ENCODE measurements at places on chromosomes 6 and 20.
A peak's percentile ranks its signal among the peaks of the same experiment; 100 is the strongest.

DNA sequence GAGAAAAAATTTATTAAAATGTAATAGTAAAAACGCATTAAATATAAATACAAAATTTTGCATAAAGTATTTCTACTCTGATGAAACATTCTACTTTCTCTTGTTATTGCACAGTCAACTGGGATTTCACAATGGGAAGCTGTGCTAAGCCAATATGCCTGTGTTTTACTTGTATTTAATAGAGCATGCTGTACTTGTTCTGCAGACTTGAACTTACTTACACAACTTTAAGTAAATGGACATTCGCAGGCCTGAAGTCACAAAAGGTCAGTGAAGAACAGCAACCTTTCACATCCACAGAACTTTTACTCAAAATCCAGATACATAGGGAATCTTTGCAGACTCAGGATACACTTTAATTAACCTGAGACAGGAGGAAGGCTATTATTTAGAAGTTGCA is 409.5 kb downstream of the BTBD3 start:
- no peak for DNase-seq

- no peak for DNase-seq
Measured at GRCh38 chr20:32991792-32992641, 12.2 kb downstream of the SUN5 start.

DNA sequence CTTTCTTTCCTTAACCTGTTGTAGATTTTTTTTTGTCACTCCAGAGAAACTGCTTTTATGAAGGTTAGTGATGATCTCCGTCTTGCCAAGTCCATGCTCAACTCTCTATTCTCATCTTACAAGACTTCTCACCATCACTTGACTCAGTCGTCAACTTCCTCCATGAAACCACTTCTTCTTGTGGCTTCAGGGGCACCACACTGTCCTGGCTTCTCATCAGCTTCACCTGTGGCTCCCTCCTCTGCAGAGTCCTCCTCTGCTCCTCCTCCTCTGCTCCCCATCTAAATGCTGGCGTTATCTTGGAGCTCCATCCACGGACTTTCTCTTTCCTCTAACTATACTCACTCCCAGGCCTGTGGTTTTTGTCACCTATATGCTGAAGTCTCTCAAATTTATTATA is 187.5 kb downstream of the BACH2 start:
- no peak for DNase-seq

- DNase-seq: no peak
Measured at GRCh38 chr20:32446301-32447100, 88.4 kb downstream of the ASXL1 start.

DNA sequence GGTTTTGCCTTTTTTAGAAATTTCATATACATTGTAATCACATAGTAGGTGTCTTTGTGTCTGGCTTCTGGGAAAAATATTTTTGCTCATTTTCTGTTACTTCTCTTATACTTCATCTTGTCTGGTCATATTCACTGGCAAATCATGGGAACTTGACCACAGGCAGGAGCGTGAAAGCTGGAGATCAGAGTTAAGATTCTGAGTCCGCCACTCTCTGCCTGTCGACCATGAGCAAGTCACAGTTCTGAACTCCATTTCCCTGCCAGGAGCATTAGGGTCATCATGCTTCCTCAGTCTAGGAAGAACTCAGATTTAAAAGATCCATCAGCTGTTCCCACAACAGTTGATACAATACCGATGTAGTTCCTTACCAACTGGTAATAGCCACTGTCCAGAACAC is 12.4 kb upstream of the SCGN start:
- DNase-seq: no peak

DNA sequence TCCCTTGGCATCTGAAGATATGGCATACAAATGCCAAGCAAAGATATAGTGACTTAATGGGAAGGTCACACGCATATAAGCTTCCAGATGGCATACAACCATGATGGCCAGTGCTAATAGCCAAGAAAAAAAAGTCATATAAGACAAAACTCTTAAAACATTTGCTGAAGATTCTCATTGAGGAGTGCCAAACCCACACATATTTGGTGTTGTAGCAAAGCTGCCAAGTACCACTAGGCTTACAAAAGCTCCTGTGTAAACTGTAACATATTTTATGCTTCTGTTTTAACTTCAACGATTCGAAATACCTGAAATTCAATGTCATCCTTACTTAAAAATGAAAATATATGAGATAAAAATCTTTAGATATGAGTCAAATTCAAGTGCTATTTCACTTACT is 123.0 kb downstream of the HMGCLL1 start:
- no peak for DNase-seq

GRCh38 chr20:58994390-58995159 is 12.5 kb downstream of the CTSZ start:
- DNase-seq: no peak

GRCh38 chr20:51592564-51592963 is 50.0 kb upstream of the NFATC2 start:
- DNase-seq: no peak

- DNase-seq: peak; percentile 58
Measured at GRCh38 chr6:127515234-127515793, 3.8 kb downstream of the MTCL3 start.

DNA sequence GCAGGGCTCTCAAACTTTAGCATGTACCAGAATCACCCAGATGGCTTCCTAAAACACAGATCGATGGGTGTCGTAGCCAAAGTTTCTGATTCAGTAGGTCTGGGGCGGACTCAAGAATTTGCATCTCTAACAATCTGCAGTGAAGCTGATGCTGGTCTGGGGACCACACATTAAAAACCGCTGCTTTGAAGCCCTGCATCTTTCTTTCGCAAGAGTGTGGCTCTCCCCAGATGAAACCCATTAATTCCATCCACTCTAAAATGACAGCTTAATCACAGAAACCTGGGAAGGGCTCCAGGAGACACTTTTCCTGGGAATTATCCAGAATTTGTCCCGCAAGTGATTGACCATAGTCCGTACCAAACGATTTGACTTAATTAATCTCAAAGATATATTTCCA is 319.8 kb upstream of the PLCB4 start:
- DNase-seq: peak; percentile 47

DNA sequence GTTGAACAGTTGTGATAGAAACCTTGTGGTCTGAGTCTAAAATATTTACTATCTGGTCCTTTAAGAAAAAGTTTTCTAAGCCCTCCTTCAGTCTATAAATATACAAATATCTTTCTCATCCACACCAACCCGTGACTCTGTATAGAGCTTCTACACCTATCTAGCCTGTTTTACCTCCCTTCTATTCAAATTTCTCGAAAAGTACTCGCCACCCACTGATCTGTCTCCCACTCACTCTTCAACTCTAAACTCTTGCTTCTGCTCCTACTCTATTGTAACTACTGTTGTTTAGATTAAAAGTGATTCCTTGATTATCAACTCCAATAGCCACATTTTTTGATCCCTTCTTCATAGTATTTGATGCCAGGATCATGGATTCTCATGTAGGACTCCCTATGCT is 329.4 kb upstream of the MAN1A1 start:
- no peak for DNase-seq

DNA sequence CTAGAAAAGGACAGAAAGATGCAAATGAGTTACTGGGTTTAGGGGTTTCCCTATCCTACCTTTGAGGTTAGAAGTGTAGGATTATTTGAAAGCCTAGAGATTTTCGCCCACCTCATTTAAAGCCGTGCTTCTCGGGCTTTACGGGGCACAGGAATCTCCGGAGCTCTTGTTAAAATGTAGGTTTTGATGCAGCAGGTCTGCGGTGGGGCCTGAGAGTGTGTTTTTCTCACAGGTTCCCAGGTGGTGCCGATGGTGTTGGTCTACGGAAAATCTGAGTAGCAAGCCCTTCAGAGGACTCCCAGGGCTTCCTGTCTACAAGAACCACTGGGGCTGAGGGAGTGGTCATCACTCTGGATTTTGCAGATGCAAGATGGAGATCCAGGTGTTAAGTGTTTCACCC is 47.5 kb downstream of the TRAM2 start:
- DNase-seq: no peak

- DNase-seq: no peak
Measured at GRCh38 chr6:126941751-126942150, 176.7 kb upstream of the RSPO3 start.
